Keratinocyte (primary cell): ENCODE measurements at places on chromosomes 6 and 20. TPM values are rescaled to one million over a fixed set of nuclear protein-coding genes. Genes with fewer than 3 reads are reported as not detected.

The BCAS4 gene
- 13.8 to 23.1 TPM (median 19.0 TPM) in 3 replicates for polyA plus RNA-seq

- DNase-seq, result no peak
Measured at GRCh38 chr6:147972448-147972847, 370.2 kb upstream of the SASH1 start.

The MTFR2 gene
- polyA plus RNA-seq, result 5.7 to 12.0 TPM (median 7.3 TPM) in 3 replicates

DNA sequence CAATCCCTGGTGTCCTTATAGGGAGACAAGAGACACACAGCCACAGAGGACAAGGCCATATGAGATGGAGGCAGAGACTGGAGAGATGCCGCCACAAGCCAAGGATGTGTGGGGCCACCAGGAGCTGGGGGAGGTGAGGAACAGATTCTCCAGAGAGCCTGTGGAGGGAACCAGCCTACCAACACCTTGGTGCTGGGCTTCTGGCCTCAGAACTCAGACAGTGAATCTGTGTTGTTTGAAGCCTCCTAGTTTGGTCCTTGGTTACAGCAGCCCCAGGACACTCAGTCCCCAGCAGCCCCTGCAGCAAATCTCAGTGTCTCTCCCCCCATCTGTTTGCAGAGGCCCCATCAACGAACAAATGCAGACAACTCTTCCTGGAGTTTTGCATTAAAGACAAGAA, 73.2 kb upstream of the BHLHE23 start:
- no peak for DNase-seq

The PPP1R16B gene
- polyA plus RNA-seq, result 0.19 TPM in 1 of 3 replicates, not detected in the others

The SLC52A3 gene
- 0.55 to 1.1 TPM (median 0.84 TPM) in 3 replicates for polyA plus RNA-seq

- no peak for DNase-seq
Measured at GRCh38 chr6:127146932-127147331, 28.5 kb downstream of the RSPO3 start.

The MRAP2 gene
- 2.4 to 4.1 TPM (median 3.0 TPM) in 3 replicates for polyA plus RNA-seq

- no peak for DNase-seq
Measured at GRCh38 chr6:33211666-33212422, 3.5 kb downstream of the RING1 start.

DNA sequence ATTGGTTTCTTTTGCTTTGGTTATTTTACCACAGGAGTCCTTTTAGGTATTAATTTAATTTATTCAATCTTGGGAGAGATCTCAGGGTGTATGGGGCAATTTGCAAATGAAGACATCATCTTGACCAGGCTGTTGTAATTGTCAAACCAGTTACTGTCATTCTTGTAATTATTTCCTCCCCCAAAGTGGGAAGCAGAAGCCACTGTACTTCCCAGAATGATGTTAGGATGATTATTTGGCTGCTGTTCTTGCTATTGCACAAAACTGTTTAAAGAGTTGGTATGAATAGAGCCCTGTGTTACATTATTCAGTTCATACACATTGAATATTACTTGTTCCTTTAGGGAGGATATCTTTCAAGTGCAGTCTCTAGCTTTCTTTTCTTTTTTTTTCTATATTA, 1.7 kb downstream of the TAAR6 start:
- DNase-seq, result no peak

DNA sequence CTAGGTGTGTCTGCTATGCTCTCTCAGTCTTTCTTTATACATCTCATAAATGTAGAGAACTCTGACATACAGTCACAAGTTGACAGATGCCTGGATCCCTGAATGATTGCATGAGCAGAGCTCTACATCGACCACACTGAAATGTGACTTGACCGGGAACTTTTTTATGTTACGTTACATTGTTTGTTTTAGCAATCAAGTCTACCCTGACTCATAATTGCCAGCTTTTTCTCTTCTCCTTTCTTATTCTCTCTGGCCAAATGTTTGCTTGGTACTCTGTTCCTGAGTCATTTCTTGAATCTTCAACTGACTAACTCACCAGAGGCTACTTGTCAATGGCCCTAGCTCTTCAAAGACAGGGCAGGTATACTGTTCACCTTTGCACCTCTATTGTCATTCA, 213.6 kb upstream of the DTNBP1 start:
- no peak for DNase-seq

The PRSS35 gene
- polyA plus RNA-seq, result 0.04 to 0.05 TPM in 2 of 3 replicates, not detected in the other

The LPIN3 gene
- 15.6 to 32.4 TPM (median 18.1 TPM) in 3 replicates for polyA plus RNA-seq

DNA sequence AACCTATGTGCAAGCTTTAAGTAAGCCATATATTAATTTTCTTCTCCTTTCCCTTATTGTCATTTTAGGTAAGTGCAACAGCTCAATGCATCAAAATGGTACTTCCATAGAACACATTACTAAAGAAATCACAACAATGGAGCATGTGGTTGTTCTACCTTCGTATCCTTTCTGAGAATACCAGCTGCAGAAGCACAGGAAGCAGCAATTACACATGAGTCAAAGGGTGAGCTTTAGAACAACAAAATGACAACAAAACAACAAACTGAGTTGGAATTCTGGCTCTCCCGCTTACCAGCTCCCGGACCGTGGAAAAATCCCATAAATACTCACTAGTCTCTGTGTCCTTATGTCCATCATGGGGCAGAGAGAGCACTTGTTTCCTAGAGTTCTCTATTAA, 108.9 kb downstream of the BCAS1 start:
- DNase-seq, result no peak

The AHI1 gene
- polyA plus RNA-seq, result 4.1 to 7.0 TPM (median 5.1 TPM) in 3 replicates

GRCh38 chr6:12012038-12012557, at the start of gene HIVEP1:
TSS of gene HIVEP1 (plus strand) at chr6:12012312. CDS start at chr6:12015629, 3,317 bp downstream.
- DNase-seq, result no peak

DNA sequence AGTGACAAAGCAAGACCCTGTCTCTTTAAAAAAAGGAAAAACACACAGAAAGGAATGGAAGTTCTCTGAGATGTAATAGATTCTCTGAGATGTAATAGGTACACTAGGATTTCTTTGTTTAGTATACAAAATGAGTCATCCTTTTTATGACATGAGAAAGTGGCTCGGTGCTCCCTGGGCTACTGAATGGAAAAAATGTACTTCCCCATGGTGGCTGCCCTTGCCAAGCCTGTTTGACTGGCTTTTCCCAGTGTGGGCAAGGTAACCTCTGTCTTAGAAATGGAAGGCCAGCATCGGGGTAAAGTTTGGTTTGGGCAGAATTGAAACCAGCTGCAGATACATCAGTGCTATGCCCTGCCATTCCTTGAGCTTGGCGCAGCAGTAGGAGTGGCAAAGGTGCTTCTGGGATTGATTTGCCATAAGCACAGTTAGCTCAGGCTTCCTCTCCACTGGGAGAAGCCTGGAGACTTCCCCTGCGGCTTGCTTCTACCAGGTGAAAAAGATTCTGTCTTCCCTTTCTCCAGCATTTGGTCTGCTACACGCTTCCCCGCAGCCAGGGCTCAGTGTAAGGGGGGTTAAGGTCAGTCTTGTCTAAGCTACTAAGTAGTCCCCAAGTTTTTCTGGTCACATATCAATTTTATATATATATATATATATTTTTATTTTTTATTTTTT, 24.5 kb downstream of the ARFGEF2 start:
- DNase-seq, result no peak

The DOK5 gene
- not detected in 3 replicates for polyA plus RNA-seq

- no peak for DNase-seq
Measured at GRCh38 chr6:117513778-117514365, 31.4 kb downstream of the DCBLD1 start.

The SCUBE3 gene
- 0.01 to 0.02 TPM in 2 of 3 replicates, not detected in the other for polyA plus RNA-seq

GRCh38 chr6:146856296-146856695, 257.5 kb downstream of the ADGB start:
- no peak for DNase-seq

The LINC00237 gene
- polyA plus RNA-seq, result not detected in 3 replicates

The RFX6 gene
- polyA plus RNA-seq, result not detected in 3 replicates

The CCNC gene
- polyA plus RNA-seq, result 52.8 to 103 TPM (median 61.7 TPM) in 3 replicates

DNA sequence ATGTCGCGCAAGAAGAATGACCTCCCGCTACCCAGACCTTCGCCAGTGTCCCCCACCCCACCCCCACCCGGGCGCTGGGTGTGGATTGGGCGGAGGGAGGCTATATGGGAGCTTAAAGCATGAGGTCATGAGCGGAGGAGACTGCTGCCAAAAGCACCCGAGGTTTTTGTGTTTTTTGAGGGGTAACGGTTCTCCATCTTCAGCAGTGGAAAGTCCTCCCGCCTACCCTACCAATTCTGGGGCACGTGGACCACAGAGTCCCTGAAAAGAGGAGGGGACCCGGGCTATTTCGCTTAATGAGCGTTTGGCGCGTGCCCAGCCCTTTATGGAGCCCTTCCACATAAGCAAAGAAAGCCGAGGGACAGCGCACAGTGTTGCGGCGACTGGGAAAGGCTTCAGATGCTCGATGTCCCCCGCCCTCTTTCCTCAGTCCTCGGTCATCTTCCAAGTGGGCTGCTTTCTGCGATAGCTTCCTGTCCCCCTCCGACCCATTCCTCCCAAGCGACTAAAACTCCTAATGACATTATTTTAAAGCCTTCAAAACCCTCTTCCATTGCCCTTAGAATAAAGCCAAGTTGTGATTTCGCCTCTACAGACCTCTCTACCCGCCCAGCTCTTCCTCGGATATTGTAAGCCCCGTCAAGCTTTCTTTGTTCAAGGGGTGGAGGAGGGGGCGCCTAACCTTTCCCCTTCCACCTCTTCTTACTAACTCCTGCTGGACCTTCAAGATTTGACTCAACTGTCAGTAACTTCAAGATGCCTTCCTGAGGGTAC, 2.1 kb upstream of the TRERF1 start:
- DNase-seq, result no peak

The LPA gene
- 0.03 TPM in 1 of 3 replicates, not detected in the others for polyA plus RNA-seq

The SYCP2L gene
- polyA plus RNA-seq, result 0.44 to 1.3 TPM (median 0.76 TPM) in 3 replicates

- DNase-seq, result no peak
Measured at GRCh38 chr6:158836625-158837311, 17.6 kb upstream of the EZR start.

DNA sequence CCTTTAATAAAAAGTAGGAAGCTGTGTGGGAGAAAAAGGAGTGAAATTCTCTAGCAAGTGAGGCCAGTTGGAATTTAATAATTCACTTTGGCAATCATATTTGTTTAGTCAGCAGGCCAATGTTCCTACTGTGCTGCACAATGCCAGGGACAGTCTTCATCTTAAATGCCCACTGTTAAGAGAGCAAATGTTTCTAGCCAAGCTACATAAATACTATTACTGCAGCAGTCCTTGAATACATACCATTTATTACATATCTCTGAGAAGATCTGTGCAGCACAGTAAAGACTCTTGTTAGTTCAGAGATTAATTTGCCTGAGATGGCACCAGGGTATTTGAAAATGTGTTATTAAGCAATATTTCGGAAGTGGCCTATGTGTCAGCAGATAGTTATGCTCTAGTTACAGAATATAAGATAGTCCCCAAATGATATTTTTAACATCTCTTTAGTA, 105.4 kb downstream of the OGFRL1 start:
- no peak for DNase-seq

- no peak for DNase-seq
Measured at GRCh38 chr6:90429713-90430112, 133.1 kb upstream of the BACH2 start.

DNA sequence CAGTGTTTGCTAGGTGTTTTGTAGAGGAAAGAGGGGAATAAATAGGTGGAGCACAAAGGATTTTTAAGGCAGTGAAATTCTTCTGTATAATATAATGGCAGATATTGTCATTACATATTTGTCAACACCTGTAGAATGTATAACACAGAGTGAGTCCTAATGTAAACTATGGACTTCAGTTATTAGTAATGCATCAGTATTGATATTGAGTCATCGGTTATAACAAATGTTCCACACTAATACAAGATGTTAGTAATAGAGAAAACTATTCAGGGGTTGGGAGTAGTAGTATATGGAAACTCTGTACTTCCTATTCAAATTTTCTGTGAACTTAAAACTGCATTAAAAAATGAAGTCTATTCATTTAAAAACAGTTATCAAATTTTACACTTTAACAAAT, 299.2 kb downstream of the UBE3D start:
- DNase-seq, result no peak

DNA sequence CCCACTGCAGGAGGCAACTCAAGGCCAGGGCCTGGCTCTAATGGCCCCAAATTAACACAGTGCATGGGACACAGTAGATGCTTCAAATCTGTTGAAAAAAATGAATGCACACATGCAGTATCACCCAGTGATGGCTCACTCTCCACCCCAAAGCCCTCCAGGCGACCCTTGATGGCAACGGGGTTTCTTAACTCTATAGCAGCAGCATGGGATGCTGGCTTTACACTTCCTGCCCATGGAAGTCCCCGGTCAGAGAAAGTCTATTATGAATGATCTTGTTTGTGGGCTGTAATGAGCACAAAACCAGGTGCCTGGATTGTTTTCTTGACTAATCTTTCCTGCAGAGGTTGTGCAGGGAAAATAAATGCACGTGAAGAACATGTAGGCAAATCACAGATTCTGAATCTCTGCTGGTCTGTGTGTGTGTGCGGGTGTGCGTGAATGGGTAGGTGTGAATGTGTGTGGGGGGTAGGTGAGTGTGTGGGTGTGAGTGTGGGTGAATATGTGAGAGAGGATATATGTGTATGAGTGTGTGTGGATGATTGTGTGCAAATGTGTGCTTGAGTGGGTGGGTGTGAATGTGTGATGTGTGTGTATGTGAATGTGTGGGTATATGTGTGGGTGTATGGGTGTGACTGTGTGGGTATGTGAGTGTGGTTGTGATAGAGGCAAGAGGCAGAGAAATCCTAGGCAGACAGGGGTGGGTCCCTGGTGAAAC, 60.1 kb upstream of the MLN start:
- no peak for DNase-seq

DNA sequence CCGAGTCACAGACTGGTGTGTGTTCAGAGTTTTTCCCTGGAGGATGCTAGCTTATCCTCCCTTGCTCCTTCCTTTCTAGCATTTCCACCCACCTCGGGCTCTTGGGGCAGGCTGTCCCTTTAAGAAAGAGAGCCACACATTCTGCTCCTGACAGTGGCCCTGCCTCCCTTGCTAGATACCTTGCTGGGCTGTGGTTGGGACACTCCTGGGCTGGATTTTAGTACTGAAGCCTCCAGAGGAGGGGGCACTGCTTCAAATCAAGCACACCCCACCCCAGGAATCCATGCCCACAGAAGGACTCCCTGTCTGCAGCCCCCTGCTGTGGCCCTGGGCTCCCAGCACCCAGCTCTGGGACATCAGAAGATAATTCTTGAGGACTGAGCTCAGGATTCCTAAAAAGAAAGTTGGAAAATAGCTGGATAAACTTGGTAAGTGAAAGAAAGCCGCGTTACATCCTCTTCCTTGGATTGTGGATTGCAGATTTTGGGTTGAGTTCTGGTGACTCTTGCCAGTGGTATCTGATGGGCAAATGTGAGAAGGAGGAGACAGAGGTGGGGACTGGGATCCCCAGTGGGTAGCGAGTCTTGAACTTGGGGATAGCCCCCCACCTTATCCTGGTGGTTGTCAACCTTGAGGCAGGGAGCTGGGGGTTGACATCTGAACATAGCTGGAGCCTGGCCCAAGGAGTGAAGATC, 29.0 kb downstream of the DAAM2 start:
- no peak for DNase-seq

The APOBEC2 gene
- polyA plus RNA-seq, result 0.05 TPM in 1 of 3 replicates, not detected in the others

DNA sequence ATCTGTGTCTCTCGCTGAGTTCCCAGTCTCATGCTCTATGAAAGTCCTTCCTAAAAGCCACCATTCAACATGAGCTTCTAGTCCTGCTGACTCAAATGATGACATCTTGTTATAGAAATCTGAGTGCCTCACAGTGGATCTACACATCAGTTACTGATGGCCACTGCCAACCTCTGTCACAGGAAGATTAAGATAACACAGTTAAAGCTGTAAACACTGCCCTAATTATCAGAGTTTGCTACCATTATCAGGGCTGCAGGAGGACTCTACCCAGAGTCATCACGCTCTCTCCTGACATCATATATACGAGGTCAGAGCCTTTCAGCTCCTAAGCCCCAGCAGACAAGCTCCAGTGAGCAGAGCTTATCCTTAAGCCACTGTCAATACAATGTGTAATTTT, 63.2 kb downstream of the HIVEP2 start:
- no peak for DNase-seq

The SLC22A3 gene
- 1.8 to 3.1 TPM (median 1.9 TPM) in 3 replicates for polyA plus RNA-seq

- DNase-seq, result no peak
Measured at GRCh38 chr20:24534282-24534681, 64.9 kb downstream of the SYNDIG1 start.

The HLA-DQA1 gene
- polyA plus RNA-seq, result 0.70 TPM in 1 of 3 replicates, not detected in the others

- no peak for DNase-seq
Measured at GRCh38 chr20:2538931-2539720, 2.8 kb downstream of the TMC2 start.
